GM12891 (cell line): ENCODE measurements at places on chromosomes 5 and 9.

GRCh38 chr5:133947431-133947841, 21.0 kb downstream of the C5orf15 start:
- no peak for DNase-seq

DNA sequence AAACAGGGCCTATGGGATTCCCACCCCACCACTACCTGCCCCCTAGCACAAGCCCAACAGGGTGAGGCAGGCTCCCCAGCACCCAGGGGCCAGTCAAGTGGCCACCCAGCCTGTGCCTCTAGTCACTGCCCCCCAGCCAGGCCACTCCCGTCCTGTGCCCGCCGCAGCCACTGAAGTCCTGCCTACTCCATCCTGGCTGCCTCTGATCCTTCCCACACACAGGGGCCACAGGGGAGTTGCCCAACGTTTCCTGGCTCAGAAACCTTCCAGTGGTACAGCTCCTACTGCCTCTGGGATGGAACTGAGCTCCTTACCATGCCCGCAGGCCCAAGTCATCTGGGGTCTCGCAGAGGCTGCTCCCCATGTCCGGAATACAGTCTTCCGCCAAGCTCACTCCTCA, 70.2 kb upstream of the STXBP1 start:
- DNase-seq = no peak

DNA sequence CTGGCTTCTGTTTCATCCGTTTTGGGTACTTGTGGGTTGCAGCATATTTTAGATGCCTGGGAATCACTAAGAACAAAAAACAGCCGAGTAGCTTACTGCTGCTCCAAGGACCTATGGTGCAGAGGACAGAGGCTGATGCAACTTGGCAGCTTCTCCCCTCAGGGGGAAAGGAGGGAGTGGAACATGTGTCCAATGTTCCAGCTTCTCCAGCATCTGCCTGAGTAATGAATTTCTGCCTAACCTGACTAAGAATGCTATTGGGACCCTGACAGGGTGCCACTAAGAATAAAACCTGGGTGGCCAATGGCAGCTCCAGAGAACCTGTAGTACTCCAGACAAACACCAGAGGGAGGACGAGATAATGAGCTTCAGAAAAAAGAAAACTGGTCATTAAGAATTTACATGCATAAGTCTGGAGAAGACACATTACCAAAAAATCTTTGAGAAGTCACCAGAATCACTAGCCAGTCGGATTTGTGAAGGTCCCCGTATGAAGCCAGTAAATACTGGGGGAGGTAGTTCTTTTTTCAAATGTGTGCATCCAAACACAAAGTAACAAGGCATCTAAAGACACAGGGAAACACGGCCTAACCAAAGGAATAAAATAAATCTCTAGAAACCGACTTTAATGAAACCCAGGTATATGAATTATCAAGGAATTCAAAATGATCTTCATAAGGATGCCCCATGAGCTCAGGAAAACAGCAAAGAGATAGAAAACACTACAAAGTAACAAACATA, 293.5 kb downstream of the HINT1 start:
- DNase-seq = peak; percentile 1

- DNase-seq = no peak
These were observed 89.9 kb upstream of the GRHPR start for GRCh38 chr9:37332578-37332977.

- DNase-seq = no peak
These were observed 137.7 kb upstream of the GRIA1 start for GRCh38 chr5:153352685-153353219.

GRCh38 chr9:133554729-133555128, 20.2 kb downstream of the ADAMTSL2 start:
- DNase-seq = no peak

GRCh38 chr9:79969393-79970145, 397.8 kb downstream of the TLE4 start:
- no peak for DNase-seq

- peak; percentile 84 for DNase-seq
These were observed at the start of gene GOLGA2 for GRCh38 chr9:128275198-128276007. Gene GOLGA2, minus strand, starts transcription at chr9:128276007. Its CDS starts 31 bp downstream, at chr9:128275976.

GRCh38 chr5:14452685-14453454, 128.7 kb upstream of the OTULINL start:
- DNase-seq = no peak

DNA sequence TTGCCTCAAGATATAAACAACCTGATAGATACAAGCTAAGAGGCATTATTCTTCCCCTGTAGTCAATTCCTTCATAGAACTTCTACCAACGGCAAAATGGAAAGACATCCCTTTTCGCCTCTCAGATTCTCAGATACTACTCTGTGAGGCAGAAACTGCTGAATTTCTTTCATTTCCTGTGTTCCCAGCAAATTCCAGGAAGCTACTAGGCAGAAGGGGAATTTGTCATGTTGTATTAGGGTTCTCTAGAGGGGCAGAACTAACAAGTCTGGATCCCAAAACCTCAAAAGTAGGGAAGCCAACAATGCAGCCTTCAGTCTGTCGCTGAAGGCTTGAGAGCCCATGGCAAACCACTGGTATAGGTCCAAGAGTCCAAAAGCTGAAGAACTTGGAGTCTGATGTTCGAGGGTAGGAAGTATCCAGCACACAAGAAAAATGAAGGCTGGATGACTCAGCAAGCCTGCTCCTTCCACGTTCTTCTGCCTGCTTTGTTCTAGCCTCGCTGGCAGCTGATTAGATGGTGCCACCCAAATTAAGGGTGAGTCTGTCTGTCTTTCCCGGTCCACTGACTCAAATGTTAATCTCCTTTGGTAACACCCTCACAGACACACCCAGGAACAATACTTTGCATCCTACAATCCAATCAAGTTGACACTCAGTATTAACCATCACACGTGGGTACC, 15.2 kb downstream of the RNF180 start:
- DNase-seq = no peak

- no peak for DNase-seq
These were observed 61.3 kb upstream of the ELL2 start for GRCh38 chr5:96022971-96023370.

DNA sequence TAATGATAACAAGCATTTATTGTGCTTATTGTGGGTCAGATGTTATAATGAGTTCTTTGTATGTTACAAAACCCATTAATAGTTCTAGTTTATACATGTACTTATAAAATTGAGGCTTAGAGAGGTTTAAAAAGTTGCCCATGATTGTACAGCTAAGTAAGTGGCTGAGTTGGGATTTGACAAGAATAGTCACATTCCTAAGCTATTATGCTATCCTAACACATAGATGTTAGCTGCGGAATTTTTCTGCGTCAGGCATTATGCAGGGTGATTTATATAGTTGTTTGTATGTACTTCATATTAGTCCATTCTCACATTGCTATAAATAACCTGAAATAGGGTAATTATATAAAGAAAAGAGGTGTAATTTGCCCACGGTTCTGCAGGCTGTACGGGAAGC, 12.5 kb downstream of the COMMD10 start:
- no peak for DNase-seq

GRCh38 chr9:75869236-75869635, 21.2 kb upstream of the PCSK5 start:
- no peak for DNase-seq

GRCh38 chr9:31637861-31638260, 746.6 kb upstream of the ACO1 start:
- DNase-seq = no peak

- no peak for DNase-seq
These were observed 1.2 kb downstream of the SURF4 start for GRCh38 chr9:133374612-133375115.

- DNase-seq = no peak
These were observed 8.8 kb downstream of the TENT2 start for GRCh38 chr5:79621056-79621455.

GRCh38 chr9:114856215-114856941, 50.5 kb upstream of the TNFSF15 start:
- no peak for DNase-seq

- DNase-seq = no peak
These were observed 339.7 kb downstream of the TMEM232 start for GRCh38 chr5:110386782-110387181.

GRCh38 chr9:37337301-37337890, 85.1 kb upstream of the GRHPR start:
- DNase-seq = no peak

GRCh38 chr5:17218353-17219005, 1.0 kb downstream of the BASP1 start:
- DNase-seq = no peak

GRCh38 chr9:94553029-94553938, 1.6 kb upstream of the PCAT7 start:
- DNase-seq = no peak

DNA sequence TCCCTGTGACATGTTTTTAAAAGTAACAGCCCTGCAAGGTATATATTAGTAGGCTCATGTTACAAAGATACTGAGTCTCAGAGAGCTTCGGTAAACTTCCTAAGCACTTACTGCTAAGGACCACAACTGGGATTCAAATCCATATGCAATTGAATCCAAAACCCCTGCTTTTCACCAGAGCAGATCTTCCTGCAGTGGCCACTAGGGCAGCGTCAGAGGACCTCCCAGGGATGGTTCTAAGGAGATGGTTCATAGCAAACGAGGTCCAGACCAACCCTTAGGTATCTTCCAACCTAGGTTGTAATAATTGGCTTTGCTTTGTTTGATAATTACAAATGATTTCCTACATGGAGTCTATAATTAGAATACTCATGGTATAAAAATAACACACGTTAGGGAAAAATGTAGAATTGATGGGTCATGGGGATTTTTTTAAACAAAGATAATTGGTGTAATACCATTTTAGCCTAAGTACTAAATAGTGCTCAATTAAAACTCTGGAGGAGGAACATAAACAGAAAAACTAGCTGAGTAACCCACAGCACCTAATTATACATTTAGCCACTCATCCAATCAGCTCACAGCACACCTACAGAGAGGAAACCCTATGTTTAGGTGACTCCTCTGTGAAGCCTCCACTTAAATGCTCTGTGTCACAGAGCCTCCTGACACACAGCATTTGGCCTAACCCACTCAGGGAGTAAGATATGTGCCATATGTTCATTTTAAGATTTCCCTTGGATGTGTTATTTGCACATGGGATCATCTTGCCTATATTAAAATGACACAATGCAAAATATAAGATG, 10.0 kb upstream of the CAST start:
- no peak for DNase-seq

DNA sequence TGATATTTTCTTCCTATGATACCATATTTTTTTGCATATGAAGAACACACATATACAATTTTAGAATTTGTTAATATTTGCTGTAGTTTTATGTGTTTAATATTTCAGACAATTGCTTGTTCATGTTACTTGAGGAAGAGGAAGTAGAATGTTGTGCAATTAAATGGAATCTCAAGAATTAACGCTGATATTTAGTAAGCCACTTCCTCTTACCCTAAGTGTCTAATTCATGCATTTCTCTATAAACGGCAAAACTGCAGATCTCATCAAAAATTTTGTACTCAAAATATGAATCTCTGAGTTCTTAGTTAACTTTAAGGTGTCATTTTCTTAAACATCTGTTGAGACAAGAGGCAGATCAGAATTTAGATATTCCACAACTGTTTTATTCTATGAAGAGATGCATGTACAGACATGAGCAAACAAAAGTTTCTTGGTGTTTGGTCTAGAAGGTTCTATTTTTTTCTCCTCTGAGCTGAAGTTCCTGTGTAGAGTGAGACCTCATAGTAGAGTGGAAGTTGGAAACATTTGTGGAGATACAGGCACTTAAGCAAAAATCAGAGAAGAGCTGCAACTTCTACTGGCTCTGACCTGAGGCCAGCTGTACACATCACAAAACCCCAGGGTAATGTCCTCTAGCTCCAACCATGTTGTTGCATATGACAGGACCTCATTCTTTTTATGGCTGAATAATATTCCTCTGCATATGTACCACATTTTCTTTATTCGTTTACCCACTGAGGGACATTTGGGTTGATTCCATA, 16.6 kb upstream of the TGFBI start:
- DNase-seq = no peak

GRCh38 chr9:115461280-115461679, 343.3 kb upstream of the TNC start:
- no peak for DNase-seq

DNA sequence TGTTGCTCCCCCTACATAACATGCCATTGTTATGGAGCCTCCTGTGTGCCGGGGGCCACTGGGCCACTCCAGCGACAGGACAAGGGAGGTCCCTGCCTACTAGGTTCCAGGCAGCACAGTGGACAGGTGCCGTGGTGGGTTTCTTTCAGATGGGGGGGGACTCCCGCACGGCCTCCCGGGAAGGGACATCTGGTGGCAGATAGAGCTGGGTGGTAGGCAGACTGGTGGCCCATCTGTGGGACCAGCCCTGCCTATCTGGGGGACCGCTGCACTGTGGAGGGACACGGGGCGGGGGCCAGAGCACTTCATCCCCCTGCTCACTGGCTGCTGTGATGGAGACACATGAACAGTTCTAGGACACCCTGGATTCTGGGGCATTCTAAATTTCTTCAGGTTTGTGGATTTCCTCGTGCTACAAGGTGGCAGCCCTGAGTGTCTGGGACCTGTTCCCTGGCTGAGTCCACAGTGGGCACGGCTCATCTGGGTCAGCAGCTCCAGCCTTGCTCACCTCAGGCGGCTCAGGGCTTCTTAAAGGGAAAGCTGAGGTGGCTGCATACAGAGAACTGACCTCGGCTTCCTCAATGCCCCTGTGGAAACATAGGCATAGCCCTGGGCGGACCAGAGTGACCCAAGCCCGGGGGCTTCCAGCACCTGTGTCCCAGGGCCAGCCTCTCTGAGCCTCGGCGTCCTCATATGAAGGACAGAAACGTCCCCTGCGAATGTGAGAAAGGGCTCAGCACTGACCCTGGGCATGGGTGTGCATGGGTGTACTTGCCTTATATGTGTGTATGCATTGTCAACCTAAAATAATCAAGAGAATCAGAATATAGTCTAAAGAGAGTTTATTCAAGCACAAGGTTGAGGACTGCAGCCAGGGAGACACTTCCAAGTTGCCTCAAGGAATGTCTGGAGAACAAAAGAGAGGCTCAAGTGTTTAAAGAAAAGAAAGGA, 22.5 kb downstream of the FGD3 start:
- no peak for DNase-seq

DNA sequence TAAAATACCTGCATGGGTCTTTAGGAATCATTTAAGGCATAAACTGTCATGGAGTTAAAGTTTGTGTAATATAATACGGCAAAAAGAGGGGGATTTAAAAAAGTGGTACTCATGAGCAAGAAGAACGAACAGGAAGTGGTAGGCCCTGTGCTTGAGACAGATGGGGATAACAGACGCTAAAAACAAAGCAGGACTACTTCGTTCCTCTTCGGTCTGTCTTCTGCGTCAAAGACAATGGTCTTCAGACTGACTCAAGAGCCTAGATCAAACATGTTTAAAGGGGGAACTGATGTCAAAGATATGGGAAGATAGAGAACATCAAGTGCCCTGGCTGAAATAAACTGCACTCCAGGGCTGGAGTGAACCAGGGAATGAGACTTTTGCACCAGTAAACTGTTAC, 59.8 kb upstream of the RFX3 start:
- DNase-seq = no peak
